CD4-positive, alpha-beta T cell treated with Interleukin-6 for 4 hours (primary cell): ENCODE measurements at places on chromosomes 16 and 17.
A peak's percentile ranks its signal among the peaks of the same experiment; 100 is the strongest.

GRCh38 chr17:75439287-75439686, 17.1 kb upstream of the TMEM94 start:
- no peak for DNase-seq

DNA sequence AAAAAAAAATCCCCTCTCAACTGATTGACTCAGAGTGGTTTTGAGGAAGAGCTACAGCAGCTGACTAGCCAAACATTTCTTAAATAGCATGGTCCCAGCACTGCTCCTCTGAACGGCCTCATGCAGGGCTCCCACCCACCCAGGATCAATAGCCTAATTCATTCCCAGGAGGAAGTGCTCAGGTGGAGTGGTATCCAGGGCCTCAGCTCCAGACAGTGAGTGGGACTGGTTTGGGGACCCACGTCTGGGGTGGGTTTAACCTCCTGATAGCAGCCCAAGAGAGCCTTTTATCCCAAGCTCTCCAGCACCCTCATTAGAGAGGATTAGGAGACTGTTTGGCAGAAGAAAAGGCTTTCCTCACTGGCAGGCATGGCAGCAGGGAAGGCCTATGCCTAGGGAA, 68.5 kb upstream of the CDH5 start:
- DNase-seq = no peak

DNA sequence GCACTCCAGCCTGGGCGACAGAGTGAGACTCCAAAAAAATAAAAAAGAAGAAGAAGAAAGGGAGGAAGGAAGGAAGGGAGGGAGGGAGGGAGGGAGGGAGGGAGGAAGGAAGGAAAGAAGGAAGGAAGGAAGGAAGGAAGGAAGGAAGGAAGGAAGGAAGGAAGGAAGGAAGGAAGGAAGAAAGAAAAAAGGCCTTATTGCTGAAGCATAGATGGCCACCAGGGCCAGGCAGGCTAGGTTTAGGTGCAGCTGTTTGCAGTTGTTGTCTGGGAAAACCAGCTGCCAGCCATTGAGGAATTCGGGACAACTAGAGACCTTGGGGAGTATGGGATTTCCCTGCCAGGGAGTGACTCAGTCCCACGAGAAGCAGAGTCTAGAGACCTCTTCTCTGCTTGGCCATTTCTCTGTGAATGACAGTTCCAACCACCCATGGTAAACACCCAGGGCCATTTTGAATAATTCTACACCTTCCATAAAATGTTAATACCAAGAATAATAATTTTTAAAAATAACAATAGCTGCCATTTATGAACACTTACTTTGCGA, 31.0 kb downstream of the SCNN1B start:
- DNase-seq = no peak

DNA sequence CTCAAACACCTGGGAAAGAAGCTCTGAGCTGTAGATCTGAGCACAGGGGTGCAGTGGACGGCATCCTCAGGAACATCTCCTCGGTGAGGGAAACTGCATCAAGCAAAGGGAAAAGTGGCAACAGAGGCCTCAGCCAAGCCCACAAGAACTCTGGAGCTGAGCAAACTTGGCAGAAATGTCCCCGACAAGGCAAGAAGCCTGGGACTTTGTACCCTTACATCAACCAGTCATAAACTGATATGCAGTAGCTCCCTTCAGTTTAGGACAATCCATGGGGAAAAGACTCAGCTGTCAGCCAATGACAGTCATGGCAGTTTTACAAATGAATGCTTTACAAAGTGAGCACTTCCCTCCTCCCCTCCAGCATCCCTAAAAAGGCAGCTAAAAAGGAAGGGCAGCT, 210.0 kb upstream of the DYNLRB2 start:
- DNase-seq = no peak

DNA sequence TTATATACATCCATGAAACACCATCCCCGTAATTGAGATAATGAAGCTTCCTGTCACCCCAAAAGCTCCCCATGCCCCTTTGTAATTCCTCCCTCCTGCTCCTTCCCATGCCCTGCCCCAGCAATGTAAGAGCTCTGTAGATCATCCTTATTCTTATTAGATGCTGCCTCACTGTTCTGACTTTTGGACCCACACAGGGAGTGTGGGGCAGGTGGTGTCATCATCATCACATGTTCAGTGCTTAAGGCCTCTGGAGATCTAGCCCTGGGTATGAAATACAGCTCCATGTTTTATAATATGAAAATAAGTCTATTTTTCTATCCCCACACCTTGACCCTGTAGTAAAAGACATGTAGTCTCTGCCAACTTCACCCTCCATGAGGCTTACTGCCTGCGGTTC, 1.9 kb downstream of the XAF1 start:
- DNase-seq = no peak

- DNase-seq = no peak
Measured at GRCh38 chr17:82854226-82854625, 14.4 kb upstream of the ZNF750 start.

DNA sequence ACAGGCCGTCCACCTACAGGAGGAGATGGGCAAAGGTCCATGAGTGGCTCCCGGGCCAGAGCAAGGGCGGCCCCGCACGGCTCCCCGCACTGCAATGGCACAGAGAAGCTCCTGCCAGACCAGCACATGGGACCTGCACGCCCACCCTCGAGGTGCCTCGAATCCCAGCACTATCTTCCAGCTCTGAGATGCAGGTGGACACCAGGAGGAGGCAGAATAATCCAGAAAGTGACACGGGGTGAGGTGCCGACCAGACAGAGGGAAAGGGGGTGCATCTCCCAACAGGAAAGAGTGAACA, 26.5 kb upstream of the C16orf95 start:
- no peak for DNase-seq

GRCh38 chr16:57084257-57084770, 8.1 kb upstream of the CPNE2 start:
- DNase-seq = peak; percentile 79

GRCh38 chr17:10518271-10519037, at the start of gene MYH1:
Gene MYH1, minus strand, starts transcription at chr17:10518542. Its CDS starts 1,900 bp downstream, at chr17:10516642.
- no peak for DNase-seq

DNA sequence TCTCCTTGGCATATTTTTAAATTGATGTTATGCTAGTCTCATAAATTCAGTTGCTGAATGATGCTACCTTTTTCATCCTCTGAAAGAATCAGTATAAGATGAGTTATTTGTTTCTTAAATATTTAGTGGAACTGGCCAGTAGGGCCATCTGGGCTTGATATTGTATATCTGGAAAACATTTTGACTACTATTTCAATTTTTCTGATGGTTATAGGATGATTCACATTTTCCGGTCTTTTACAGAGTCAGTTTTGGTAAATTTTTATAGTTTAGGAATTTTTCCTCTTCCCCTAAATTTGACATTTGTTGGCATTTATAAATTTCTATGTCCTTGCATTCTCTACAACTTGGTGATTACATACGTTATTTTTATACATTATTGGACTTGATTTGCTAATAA, 296.3 kb upstream of the AXIN2 start:
- DNase-seq = no peak

- DNase-seq = no peak
Measured at GRCh38 chr17:63442549-63443035, 3.5 kb downstream of the CYB561 start.

GRCh38 chr16:78576941-78577340, 477.5 kb downstream of the WWOX start:
- DNase-seq = no peak

GRCh38 chr17:63497708-63498483, 21.0 kb downstream of the ACE start:
- DNase-seq = peak; percentile 26

- DNase-seq = no peak
Measured at GRCh38 chr17:18921912-18922451, 30.0 kb upstream of the SLC5A10 start.

- no peak for DNase-seq
Measured at GRCh38 chr17:63190821-63191370, 224.9 kb downstream of the TANC2 start.

- DNase-seq = no peak
Measured at GRCh38 chr16:83363521-83363920, 444.3 kb upstream of the HSBP1 start.

GRCh38 chr17:46124695-46125592, 68.3 kb downstream of the KANSL1 start:
- DNase-seq = no peak

GRCh38 chr16:11596572-11597226, 10.0 kb upstream of the LITAF start:
- DNase-seq = no peak

DNA sequence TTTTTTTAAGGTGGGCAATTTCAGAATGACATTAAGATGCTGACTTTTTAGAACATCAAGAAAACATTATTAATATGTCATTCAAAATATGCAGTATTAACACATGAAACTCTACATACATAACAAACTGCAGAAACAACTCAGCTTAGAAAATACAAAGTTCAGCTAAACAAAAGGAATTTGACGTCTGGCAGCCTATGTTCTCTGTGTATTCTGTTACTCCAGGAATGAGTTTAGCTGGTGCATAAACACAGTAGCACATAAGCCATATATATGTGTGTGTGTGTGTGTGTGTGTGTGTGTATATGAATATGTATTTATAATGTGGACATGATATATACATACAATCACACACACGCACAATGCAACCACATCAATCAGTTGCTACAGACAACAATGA, 413.5 kb upstream of the PSMD7 start:
- DNase-seq = no peak

DNA sequence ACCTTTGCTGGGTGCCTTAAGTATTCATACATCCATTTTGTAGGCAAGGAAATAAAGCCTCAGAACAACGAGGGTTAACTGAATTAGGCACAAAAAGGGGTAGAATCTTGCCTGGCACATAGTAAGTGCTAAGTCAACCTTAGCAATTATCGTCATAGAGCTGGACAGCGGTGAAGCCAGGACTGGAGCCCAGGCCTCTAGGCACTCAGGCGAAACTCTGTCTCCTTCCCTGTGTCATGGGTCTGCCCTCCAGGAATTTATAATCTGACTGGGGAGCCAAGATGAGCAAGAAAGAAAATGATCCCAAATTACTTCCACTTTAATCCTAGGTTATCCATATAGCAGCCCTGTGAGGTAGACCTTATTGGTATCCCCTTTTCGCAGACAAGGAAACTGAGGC, 61.4 kb downstream of the KATNIP start:
- DNase-seq = no peak

- DNase-seq = no peak
Measured at GRCh38 chr17:61797283-61797682, 66.0 kb downstream of the BRIP1 start.

GRCh38 chr16:48165961-48166578, 10.3 kb upstream of the ABCC12 start:
- no peak for DNase-seq

- DNase-seq = no peak
Measured at GRCh38 chr16:5463820-5464219, 366.2 kb upstream of the EEF2KMT start.

DNA sequence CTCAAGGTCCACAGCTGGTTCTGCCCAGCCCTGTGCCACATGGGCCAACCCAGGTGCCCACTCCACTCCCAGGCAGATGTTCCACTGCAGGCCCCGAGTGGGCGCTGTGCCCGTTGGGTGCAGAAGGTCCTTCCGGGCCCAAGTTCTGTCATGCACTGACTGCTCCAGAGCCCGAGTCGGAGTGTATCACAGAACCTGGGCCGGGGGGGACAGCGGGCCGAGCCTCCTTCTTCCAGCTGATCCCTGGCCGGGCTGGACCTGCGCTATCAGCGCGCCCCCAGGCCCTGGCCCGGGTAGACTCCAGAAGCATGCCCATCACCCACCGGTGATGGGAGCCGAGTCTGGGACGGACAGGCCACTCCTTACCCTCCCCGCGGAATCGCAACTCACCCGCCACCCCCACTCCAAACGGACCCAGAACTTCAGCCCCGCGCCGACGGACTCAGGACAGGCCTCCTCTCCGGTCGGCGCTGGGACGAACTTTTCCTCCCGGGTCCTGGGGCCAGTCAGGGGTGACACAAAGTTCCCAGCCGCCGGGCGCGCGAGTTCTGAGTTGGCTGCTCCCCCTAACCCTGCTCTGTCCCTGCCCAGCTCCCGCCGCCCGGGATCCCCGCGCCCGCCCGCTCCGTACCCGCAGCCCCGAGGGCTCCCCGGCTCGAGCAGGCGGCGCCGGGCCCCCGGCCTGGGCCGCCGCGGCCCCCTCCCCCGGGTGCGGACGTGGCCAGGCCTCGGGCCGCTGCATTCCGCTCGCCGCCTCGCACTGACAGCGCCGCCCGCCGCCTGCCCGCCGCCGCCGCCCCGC, at the start of gene COPZ2:
Gene COPZ2 (minus strand): TSS at position 762 of the 802 bp plus-strand sequence. CDS start 20 bp downstream, at position 742.
- DNase-seq = peak; percentile 65

DNA sequence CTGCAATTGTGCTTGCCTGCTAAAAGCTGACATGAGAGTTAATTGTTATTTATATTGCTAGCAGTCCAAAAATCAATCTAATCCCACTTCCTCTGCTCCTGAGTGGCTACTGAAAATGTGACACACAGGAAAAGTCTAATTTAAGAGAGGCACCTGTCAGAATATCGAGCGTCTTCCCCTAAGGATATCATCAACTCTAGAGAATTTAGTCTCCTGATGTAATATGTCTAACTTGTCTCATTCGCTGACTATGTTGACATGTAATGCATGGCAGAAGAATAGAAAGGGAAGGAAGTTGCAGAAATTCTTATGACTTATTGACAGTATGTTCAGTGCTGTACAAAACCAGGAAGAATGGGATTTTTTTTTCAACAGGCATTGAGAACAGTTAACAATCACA, 893.4 kb upstream of the CDH8 start:
- no peak for DNase-seq

- no peak for DNase-seq
Measured at GRCh38 chr17:4554441-4554996, 665 bp downstream of the MYBBP1A start.
